Naive thymus-derived CD8-positive, alpha-beta T cell (primary cell): ENCODE measurements at places on chromosomes 2 and 18. TPM values are rescaled to one million over a fixed set of nuclear protein-coding genes. Genes with fewer than 3 reads are reported as not detected.

- no peak for DNase-seq
Observed at GRCh38 chr2:8168876-8169424, 512.9 kb upstream of the ID2 start.

- no peak for DNase-seq
Observed at GRCh38 chr2:72173640-72174321, 26.1 kb upstream of the CYP26B1 start.

DNA sequence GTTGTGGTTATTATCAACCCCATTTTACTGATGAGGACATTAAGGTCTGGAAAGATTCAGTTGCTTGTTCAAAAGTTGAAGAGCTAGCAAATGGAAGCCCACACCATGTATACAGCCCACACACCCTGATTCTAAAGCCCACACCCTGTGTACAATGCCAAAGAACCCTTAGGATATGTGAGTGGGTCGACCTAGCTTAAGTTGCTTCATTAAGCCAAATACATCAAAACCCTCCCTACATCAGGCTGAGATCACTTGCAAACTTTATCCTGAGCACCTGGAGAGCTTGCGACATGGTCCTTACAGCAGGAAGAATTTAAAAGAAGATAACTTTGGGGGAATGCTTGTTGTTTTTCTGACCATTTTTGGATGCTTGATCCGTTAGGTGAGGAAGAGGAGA lies 435 bp upstream of the ARHGAP25 start:
- no peak for DNase-seq

- no peak for DNase-seq
Observed at GRCh38 chr2:177433402-177433801, 40.8 kb downstream of the AGPS start.

- DNase-seq: no peak
Observed at GRCh38 chr18:50734886-50735285, 84.9 kb downstream of the MRO start.

GRCh38 chr18:36128530-36128870 lies 640 bp downstream of the SLC39A6 start:
- no peak for DNase-seq

GRCh38 chr2:102834523-102835273 lies 72.9 kb downstream of the TMEM182 start:
- no peak for DNase-seq

DNA sequence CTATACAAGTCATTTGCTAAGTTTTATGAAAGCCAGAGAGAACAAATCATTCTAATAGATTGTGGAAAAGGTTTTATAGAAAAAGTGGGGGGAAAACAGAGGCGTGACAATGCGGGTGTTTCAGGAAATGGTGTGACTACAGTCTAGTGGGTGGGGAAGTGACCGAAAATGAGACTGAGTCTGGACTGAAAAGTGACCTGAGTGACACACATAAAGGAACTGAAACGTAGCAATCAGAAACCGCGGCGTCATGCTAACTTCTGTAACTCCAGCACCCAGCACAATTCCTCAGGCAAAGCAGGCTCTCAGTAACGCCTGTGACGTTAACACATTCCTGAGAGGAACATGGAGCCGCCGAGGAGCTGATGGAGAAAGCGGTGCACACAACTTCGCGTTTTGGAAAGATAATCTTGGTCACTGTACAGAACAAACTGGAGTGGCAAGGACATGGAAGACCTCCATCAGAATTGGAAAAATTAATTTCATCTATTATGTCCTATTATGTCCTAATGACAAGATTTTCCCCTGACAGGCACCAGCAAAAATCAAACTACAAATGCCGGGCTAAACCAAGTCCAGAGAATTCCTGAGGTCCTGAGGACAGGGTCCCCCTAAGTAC lies 1.4 kb upstream of the CD226 start:
- DNase-seq: no peak

- no peak for DNase-seq
Observed at GRCh38 chr2:204049635-204050034, 113.1 kb downstream of the ICOS start.

DNA sequence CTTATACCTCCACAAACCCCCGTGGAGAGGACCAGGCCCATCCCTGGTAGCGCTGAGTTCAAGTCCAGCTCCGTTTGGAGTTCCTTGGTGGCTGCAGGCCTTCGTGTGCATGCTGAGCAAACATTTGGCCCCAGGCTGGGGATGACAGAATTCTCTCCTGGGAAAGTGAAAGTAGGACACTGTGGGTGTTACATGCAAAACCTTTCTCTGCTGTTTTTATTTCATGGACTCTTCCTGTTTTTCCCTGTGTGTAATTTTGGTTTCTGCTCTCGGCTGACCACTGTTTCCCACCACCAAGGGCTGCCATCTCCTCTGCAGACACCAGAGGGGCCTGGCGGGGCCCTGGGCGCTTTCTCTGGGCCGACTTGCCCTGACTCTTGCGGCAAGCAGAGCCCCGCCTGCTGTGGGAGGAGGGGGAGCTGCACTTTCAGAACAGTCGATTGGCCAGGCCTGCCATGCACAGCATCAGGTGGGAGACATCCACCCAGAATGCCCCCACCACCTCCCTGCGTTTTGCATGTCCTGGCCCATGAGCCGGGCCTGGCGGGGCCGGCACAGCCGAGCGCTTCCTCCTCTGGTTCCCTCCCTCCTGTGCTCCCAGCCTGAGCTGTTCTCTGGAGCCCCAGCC lies 102.4 kb downstream of the CABLES1 start:
- DNase-seq: no peak

DNA sequence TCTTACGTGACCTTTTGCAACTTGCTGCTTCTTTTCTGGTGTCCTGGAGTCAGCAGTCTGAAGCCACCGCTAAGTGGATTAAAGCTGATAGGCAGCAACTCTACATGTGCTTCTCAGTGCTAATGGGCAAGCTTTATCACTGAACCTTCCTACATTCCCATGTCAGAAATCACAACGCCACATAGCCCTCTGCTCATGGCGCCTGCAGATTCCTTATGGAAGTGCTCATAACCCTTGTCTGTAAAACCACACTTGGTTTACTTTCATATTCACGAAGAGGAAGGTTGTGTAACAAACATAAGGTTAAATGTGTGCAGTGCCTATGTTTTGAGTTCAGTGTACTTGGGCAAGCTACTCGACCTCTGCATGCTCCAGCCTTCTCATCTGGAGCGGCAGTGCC lies 319.8 kb downstream of the FBXO15 start:
- DNase-seq: no peak

DNA sequence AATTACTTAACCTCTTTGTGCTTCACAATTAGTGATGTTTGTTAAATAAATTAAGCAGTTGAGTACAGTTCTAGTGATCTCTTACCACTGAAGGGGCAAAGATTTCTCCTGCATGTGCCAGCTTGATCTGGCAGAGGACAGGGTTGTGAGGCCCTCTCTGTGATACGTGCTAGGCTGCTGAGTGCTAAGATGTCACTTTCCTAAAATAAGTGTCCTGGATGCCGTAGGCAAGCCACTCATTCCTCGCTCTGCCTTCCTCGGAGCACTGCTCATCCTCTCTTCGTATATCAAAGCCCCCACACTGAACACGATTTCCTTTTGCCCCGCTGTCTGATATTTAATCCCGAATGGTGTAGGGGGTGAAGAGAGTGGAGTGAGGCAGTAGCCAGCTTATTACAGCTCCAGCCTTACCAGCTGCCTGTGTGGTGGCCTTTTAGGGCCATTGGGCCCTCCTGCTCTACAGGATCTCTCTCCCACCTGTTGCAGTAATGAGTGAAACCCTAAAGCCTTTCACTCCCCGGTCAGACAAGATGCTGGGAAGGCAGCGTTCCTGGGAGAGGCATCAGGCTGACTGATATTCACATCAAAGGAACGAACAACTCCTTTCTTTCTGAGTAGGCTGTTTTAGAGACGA lies 40.5 kb downstream of the PTPRM start:
- DNase-seq: no peak

DNA sequence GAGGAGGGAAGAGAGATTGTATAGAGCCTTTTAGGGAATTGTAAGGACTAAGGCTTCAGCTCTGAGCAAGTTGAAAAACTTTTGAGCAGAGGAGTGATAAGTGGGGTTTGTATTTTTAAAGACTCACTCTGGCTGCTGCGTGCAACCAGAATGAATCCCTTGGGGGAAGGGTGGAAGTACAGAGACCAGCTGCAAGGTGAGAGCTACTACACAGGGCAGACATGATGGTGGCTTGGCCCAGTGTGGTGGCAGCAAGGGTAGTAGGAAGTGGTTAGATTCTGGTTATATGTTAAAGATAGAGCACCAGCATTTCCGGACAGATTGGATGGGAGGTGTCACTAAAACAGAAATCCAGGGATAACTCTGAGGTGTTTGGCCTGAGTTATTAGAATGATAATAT lies 10.1 kb upstream of the SESTD1 start:
- DNase-seq: no peak

DNA sequence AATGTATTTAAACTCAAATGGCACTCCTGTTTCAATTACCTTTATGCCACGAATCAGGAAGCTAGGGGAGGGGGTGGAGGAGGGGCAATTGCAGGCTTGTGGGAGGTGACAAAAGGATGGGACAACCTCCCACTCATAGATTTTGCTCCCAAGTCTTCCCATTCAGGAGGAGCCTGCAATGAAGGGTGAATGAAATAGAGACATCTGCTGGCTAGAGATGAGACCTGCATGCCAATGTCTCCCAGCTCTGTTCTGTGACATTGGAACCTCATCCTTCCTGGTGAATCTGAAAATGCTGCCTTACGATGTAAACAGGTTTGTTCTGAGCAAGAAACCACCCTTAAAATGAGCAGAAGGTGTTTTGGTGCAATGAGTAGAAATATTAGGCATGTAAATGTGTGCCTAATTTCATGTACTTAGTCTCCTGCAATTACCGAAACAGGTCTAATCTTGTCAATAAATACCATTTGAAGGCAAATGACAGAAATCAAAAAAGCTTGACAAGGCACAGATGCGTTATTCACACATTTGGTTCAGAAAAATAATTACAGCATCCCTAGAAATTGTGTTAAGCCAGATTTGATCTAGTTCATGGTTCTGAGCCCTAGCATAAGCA lies 2.7 kb upstream of the PID1 start:
- no peak for DNase-seq

GRCh38 chr18:9365406-9365805 lies 30.8 kb downstream of the TWSG1 start:
- no peak for DNase-seq

Gene HOXD13
- total RNA-seq: not detected

Gene MGAT4A
- total RNA-seq: 295 TPM

Gene STON1
- total RNA-seq: 3.5 TPM

Gene SETBP1
- 1.6 TPM for total RNA-seq

Gene MYCN
- 0.16 TPM for total RNA-seq

Gene TXNDC2
- total RNA-seq: not detected

Gene VIT
- not detected for total RNA-seq

Gene RAB27B
- total RNA-seq: 0.05 TPM
